ENCODE measurements at places on chromosomes 4 and X.

DNA sequence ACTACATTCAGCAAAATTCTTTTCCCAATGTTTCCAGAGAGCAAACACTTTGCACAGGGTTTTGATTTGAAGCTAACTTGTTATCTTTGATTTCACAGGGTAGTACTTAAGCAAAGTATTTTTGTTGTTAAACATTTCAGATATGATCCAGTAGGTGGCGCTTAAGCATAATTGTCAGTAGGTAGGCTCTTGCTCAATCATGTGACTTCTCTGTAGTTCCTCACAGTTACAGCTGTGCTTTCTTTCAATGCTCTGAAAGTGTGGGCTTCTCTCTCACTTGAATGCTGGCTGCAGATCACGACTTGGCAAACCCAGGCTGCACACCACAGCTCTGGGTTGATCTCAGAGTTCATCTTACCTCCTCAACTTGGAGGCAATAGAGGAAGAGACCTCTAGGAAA lies 1016.5 kb downstream of the SH3BGRL start:
- peak; percentile 60 for DNase-seq

DNA sequence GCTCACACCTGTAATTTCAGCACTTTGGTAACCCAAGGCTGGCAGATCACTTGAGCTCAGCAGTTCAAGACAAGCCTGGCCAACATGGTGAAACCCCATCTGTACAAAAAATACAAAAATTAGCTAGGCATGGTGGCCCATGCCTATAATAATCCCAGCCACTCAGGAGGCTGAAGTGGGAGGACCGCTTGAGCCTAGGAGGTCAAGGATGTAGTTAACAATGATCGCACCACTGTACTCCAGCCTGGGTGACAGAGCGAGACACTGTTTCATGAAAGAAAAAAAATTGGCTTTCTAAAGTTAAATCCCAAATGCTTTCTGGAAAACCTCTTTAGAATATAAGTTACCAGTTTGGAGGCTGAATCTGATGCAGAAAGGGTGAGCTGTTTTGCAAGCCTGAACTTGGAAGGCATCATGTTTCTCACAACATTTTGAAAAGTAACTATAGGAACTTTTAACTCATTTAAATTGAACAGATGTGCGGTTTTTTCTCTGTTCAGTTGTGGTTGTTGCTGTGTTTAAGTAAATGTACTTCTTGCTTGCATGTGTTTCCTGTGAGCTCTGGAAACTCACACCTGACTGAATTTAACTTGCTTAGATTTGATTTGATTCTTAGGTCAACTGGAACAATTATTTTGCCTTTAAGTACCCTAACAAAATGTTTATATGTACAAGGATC lies 39.8 kb upstream of the TMEM131L start:
- no peak for DNase-seq

- peak; percentile 58 for DNase-seq
Measured at GRCh38 chr4:46270986-46271596, 118.8 kb downstream of the GABRA2 start.

GRCh38 chr4:81084634-81085033 lies 54.1 kb downstream of the BMP3 start:
- DNase-seq: no peak

- no peak for DNase-seq
Measured at GRCh38 chrX:153861151-153861550, 24.8 kb downstream of the L1CAM start.

GRCh38 chrX:135931644-135932487 lies 38.4 kb downstream of the SAGE1 start:
- DNase-seq: peak; percentile 66

- DNase-seq: no peak
Measured at GRCh38 chr4:68465058-68465457, 17.8 kb downstream of the TMPRSS11E start.
